ENCODE measurements at places on chromosomes 4 and X.

- DNase-seq = no peak
Measured at GRCh38 chr4:186072516-186072915, 3.6 kb downstream of the TLR3 start.

DNA sequence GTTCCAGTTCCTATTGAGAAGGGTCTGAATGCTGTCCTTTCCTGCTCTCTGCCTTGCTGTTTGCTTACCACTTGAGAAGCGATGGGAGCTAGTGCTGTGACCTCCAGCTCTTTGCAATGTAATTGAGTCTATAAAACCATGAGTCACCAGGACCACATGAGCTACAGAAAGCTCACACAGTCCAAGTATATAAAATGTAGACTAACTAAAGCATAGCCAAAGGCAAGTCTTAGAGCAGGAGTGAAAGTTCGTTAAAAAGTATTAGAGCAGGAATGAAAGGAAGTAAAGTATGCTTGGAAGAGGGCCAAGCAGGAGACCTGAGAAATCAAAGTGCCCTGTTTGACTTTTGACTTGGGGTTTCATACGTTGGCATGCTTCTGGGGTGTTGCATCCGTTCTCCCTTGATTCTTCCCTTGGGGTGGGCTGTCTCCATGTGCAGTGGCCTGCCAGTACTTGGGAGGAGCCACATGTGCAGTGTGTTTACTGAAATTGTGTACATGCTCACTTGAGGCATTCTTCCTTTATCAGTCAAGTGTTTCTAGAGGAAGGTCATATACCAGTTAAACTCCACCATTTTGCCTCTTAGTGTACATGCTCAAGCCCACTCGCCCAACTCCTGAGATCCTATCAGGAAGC lies 71.3 kb upstream of the KIT start:
- DNase-seq = no peak

- no peak for DNase-seq
Measured at GRCh38 chr4:8053688-8054449, 104.7 kb downstream of the ABLIM2 start.

- no peak for DNase-seq
Measured at GRCh38 chrX:146278381-146278780, 460.8 kb downstream of the SLITRK2 start.

DNA sequence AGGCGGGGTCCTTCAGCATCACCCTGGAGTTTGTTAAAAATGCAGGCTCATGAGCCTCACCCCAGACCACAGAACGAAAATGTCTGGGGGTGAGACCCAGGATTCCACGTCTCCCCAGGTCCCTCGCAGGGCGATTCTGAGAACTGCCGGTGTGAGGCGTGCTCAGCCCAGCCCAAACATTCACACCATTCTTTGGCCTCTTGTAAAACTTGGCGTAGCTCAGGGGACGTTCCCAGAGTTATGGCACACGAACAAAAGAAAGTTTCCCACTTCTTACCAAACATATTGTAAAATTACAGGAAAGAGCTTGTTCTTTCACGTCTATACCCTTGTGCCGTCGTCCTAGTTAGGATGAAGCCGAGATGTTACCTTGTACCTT lies 12.9 kb downstream of the CD99 start:
- DNase-seq = no peak

DNA sequence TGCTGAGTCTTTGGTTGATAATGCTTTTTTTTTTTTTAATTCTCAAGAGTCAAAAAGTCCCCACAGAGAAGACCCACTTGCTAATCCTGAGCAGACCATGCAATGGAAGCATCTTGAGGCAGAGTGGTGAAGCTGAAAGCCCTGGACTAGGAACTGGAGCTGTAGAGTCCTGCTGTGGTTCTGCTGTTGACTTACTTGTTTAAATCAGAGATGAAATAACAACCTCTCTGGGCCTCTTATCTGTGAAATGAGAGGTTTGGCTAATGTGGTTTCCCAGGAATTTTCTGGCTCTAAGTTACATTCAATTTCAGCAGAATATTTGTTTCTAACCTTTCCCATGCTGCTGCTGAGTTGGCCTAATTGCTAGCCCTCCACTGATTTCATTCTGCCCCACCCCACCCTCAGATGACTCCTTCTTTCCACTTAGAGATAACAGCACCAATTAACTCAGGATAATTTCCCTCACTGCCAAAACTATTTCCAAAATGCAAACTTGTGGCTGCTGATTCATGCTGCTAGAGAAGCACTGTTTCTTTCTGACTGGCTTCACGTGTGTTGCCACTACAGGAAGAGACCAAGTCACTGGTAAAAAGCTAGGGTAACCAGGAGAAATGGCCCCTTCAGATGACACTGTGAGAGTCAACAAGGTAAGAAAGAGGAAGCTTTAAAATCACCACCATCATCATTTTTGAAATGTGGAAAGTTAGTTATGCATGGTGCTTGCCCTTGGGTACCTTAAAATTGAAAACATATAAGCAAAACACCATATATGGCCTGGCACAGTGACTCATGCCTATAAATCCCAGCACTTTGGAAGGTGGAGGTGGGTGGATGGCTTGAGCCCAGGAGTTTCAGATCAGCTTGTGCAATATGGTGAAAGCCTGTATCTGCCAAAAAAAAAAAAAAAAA lies 326.4 kb downstream of the DCHS2 start:
- no peak for DNase-seq

DNA sequence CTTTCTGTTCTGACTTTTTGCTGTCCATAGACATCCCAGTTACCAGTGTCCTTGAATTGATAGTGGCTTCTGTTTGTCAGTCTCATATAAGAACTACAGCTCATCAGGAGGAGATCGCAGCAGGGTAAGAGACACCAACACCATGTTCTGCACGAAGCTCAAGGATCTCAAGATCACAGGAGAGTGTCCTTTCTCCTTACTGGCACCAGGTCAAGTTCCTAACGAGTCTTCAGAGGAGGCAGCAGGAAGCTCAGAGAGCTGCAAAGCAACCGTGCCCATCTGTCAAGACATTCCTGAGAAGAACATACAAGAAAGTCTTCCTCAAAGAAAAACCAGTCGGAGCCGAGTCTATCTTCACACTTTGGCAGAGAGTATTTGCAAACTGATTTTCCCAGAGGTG lies 30.1 kb downstream of the GUCY1A1 start:
- DNase-seq = no peak

GRCh38 chr4:165765053-165765452 lies 108.0 kb upstream of the TLL1 start:
- no peak for DNase-seq

DNA sequence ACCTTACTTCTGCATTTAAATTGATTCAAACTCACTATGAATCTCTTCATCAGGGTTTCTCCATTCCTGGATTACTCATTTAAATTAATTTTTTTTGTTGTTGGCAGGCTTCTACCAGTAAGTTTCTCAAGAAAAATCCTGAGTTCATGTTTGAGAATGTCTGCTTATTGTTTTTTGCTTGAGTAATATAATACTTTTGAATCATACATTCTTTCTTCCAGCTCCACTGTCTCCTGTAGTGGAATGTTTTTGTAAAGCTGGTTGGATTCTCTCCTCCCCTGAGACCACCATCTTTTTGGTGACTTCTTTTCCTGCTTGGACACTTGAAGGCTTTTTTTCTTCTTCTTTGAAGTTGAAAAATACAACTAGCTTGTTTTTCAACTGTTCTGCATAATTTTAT lies 4.3 kb upstream of the MID1IP1 start:
- DNase-seq = no peak

DNA sequence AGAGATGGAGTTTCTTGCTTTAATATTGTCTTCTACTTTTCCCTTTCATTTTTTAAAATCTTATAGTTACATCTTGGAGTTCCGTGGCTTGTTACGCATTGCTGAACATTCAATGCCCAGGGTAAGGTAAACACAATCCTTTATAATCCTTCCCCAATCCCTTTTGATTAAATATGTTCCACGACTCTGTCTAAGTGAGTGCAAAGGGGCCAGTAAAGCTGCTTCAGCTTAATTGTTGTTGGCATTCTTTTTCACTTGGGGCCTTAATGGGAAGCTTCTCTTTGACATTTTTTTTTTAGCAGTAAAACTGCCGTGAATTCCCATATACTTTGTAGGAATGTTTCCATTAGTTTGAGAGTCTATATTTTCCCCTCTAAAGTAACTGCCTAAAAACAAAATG lies 1028.1 kb downstream of the C4orf33 start:
- no peak for DNase-seq

Data from stimulated activated CD4-positive, alpha-beta T cell treated with anti-CD3 and anti-CD28 coated beads, TNF-alpha, amount 100 ng/mL, for 1 hour (primary cell).